ENCODE measurements at places on chromosomes 2 and 18.

- DNase-seq, result no peak
These were observed 28.9 kb upstream of the HDAC4 start for GRCh38 chr2:239429473-239430350.

DNA sequence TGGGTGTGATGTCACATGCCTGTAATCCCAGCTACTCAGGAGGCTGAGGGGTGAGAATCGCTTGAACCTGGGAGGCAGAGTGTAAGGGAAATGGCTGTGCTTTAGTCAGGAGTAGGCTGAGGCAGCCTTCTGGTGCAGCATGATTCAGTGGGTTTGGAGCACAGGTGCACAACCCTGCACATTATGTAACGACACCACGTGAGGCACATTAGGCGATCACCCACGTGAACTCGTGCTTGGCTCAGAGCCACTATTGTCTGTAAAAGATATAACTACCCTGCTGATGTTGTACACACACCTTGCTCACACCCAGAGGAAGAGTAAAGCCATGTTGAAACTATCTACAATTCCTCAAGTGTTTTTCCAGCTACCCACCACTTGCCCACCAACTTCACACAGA, 54.8 kb upstream of the ZC3H15 start:
- DNase-seq, result no peak

- no peak for DNase-seq
These were observed 114.5 kb downstream of the GYPC start for GRCh38 chr2:126770466-126770865.

DNA sequence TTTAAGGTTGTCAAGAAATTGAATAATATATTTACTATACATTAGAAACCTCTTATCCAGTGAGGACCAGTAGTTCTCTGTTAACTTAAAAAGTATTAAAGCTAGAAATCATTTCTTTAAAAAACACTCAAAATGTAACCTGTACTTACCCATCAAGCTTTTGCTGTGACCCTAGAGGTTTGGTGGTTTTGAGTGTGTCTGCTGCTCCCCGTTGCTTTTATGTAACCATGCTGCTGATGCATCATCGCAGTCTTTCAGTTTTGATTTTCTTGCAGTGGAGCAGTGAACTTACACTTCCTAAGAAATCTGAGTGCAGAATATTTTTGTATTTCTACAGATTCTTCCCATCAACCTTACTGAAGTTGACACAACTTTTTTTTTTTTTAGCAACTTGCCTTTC, 34.2 kb downstream of the MRPS9 start:
- DNase-seq, result no peak

- DNase-seq, result no peak
These were observed 66.4 kb downstream of the CERS6 start for GRCh38 chr2:168522446-168522845.

DNA sequence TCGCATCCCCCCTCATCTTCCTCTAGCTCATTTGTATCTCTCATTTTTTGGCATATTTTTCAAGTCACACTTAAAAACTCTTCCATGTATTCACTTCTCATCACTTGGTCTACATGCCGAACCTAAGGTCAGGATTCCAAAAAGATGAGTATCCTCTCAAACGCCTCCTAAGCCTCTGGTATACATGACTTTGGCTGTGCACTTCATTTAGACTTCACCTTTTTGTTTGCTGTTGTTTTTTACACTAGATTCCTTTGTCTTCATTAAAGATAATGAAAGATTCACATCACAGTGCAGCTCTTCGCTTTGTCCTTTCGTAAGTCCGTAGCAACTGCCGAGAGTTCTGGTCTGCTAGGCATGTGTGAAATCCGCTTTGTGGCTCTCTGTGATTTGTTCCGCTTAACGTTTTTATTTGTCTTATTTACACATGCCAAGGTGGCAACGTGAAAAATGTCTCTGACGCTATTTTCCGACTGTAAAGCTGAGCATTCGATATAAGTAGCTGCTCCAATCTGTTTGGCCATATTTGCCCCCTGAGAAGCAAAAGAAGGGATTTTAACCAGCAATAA, 17.7 kb downstream of the RND3 start:
- no peak for DNase-seq

GRCh38 chr2:164257742-164258141, 363.5 kb downstream of the GRB14 start:
- DNase-seq, result no peak

DNA sequence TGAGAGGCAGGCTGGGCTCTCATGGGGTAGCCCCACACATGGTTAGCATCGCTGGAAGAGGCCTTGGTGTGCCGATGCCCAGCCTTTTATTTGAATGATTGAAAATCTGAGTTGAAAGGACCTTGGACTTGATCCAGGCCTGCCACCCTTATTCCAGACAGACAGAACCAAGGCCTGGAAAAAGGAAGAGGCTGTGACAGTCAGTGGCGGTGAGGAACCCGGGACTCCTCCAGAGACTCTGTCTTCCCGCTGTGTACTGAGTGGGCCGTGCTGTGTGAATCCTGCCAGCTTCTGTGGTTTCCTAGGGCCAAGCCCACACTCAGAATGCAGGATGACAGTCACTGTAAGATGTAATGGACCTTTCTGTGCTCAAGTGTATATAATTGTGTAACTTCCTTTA, 218.5 kb downstream of the LDLRAD4 start:
- DNase-seq, result no peak
